AG04449 (cell line): ENCODE measurements at places on chromosomes 6 and 20.
A peak's percentile ranks its signal among the peaks of the same experiment; 100 is the strongest.

DNA sequence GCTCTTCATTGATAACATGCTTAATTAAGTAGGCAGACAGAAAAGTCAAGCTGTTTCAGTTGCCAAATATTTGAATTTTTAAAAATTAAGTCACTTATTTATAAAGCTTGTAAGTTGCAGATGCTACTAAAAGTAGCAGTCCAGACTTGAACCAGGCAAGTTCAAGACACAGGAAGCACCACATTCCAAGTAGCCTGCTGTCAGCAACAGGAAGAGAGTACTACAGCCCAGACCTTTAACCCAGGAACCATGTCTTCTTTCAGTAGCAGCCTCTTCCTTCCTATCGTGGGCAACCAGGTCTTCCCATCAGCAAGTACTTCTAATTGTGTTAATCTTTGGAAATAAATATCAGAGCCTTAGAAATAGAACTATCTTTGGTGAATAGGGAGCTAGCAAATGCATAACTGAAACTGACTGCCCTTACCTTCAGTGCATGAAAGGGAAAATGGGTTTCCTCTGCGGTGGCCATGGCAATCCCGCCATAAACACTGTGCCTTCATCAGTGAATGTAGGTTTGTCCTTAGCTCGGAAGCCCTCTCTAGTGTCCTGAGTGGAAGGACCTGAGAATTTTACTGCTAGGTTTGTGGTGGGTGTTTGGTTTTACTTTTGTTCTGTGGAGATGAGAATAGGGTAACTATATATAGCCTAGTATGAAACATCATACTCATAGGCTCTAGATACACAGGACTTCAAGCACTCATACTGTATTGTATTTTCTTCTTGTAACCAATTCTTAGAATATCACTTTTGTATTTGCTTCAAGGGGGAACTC is 95.6 kb downstream of the SYCP2 start:
- no peak for DNase-seq

DNA sequence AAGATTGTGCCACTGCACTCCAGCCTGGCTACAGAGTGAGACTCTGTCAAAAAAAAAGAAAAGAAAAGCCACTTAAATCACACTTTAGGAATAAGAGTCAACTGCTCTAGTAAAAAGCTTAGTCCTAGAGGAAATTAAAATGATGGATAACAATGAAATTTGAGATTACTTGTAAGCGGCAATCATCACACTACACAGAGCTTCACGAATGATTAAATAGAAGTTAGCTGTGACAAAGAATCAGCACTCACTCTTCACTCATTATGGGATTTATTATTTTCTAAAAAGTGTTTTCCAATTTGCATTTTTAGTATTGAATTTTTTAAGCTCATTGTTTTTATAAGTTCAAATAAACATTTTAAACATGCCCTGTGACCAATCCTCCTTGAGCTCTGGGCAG is 718.0 kb downstream of the UTRN start:
- no peak for DNase-seq

DNA sequence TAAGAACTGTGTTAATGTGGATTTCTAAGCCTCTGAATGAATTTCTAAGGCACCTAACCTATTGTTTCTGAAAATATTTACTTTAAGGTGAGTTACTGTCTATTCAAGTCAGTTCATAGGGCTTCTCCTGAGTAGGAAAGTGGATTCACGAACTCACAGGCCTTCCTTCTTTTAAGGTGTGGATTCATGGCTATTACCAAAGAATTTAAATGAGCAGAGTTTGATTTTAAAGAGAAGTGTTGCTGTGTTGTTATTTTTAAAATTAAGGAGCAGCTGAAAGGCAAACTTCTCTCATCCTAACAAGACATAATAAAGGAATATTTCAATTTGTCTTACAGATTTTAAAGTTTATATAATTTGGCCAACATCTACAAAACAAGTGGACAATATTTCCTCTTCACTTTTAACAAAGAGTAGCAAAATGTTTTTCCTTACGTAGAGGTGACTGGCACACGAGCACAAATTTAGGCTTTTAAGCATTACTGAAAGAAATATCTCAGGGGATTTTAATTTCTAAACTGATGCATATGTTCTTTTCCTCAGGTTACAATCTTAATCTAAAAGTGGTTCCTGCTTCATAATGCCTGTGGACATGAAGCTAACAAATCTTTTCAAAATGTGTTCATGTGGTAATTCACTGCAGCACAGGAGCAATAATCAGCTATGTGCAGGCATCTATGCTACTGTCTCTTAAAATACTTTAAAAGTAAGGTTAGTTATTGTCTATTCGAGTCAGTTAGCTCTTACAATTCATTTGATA is 602 bp upstream of the TSPYL4 start:
- DNase-seq = peak; percentile 26

- DNase-seq = peak; percentile 82
Observed at GRCh38 chr6:121881974-121882667, 446.7 kb downstream of the GJA1 start.

DNA sequence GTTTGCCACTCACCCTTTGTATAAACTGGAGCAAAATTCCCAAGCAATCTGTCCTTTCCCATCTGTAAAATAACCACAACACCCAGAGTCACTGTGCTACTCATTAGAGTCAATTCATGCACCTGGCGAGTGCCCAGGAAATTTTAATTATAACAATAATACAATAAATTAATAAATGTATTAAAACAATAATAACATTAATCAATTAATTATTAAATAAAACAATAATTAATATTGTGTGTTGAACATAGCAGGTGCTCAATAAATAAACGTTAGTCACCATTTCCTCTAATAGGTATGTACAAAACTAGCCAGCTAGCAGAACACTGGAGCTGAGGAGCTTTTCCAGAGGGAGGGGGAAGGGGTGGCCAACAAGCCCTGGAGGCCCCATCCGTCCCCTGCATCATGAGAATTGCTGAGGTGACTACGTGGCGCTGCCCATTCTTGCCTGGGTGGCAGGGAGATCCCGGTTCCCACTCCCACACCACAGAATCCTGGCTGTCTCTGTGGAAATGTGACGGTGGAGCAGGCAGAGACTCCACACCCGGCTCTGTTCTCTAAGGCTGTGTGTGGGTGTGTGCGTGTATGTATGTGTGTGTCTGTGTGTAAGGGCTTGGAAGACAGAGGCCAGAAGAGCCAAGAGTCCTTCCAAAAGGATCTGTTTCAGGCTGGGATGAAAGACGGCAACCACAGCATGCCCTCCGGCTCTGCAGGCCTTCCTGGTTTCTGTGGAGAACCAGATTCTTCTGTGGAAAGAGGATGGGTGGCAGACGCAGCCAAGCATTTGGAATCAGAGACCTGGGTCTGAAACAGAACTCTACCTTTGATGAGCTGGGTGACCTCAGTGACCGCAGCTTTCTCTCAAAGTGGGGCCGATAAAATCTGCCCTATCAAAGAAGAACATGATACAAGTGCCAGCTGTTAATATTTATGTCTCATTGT is 18.8 kb upstream of the EZR start:
- no peak for DNase-seq

GRCh38 chr20:48186447-48186846 is 401.2 kb upstream of the SULF2 start:
- no peak for DNase-seq

GRCh38 chr6:82902290-82902689 is 163.4 kb downstream of the UBE3D start:
- no peak for DNase-seq
